ENCODE measurements at places on chromosomes 12 and 14.

DNA sequence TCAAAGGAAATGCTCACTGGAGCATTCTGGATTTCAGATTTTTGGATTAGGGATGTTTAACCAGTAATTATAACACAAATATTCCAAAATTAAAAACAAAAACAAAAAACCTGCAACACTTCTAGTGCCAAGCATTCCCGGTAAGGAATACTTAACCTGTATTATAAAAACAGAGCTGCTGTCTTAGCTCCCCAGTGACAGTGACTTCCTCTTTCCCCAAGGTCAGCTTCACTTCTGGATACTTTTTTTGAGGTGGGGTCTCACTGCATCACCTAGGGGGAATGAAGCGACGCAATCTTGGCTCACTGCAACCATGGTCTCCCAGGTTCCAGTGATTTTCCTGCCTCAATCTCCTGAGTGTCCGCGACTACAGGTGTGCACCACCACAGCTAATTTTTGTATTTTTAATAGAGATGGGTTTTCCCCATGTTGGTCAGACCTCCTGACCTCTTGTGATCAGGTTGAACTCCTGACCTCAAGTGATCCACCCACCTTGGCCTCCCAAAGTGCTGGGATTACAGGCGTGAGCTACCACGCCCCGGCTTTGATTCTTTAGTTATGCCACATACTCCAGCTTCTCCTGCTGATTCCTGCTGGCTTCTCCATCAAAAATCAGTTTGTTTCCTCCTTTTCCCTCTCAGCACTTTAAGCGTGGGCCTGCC is 15.9 kb downstream of the PPP1CC start:
- no peak for DNase-seq

DNA sequence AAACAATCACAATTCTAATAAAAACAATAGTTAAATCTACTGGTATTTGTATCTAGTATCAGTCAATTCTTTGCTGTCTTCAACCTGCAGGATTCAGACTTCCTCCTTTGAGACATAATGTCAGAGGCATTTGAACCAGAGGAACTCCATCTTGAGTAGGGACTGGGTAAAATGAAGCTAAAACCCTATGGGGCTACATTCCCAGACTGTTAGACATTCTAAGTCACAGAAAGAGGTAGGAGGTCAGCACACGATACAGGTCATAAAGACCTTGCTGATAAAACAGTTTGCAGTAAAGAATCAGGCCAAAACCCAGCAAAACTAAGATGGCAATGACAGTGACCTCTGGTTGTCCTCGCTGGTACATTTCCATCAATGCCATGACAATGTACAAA is 48.2 kb upstream of the MAP3K9 start:
- no peak for DNase-seq

DNA sequence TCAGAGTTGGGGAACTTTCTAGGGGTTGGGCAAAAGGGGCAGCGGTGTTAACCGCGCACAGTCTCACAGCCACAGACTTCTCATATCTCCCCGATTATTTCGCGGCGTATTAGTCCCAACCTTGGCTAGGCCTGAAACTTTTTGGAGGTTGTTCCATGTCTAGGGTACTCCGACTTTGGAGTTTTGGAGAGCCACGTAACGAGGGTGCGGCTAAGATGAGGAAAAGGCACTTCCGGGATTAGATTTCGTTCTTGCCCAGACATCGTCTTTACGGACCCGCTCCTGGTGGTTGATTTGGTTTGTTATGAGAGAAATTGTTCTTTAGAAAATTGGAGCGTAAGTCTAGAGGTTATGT is 513 bp downstream of the CCNK start:
- DNase-seq = no peak

DNA sequence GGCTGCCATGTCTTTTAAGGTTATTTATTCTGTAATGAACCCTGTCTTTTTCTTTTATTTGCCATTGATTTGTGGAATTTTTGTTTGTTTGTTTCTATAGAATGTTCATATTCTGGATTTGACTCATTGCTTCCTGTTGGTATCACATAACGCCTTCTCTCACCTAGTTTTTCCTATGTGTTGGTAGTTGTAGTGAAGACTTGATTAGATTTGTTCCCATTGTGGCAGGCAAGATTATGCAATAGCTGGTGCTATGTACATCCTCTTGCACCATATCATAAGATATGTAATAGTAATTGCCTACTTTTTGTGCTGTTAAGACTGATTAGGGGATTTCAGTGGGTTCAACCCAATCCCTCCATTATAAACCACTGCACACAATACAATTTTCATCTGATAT is 3.9 kb upstream of the KRT6B start:
- no peak for DNase-seq

DNA sequence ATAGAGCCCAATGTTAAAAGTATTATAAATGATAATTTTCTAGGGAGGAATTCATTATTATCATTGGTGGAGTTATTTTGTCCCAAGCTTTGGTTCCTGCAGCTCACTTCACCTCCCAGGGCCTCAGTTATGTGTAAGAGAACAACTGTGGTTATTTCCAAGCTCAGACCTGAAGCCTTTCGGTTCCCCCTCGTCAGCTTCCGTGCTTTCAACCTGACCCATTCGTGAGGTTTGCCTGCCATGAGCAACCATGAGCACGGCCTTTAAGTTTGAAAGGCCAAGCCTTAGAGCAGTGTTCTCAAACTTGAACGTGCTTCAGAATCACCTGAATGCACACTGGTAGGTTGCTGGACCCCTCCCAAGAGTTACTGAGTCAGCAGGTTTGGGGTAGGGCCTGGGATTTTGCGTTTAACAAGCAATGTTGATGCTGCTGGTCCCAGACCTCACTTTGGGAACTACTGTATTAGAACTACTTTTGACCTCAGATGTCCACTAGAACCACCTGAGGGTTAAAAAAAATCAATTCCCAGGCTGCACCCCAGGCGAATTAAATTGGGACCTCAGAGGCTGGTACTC is 133.0 kb upstream of the PRMT8 start:
- DNase-seq = no peak

GRCh38 chr12:21065845-21066244 is 65.1 kb upstream of the SLCO1B1 start:
- no peak for DNase-seq

- no peak for DNase-seq
Measured at GRCh38 chr14:79825046-79825521, 386.2 kb downstream of the DIO2 start.

GRCh38 chr14:98682726-98683125 is 589.3 kb downstream of the BCL11B start:
- no peak for DNase-seq

GRCh38 chr12:22287776-22288621 is 46.5 kb downstream of the ST8SIA1 start:
- DNase-seq = no peak

DNA sequence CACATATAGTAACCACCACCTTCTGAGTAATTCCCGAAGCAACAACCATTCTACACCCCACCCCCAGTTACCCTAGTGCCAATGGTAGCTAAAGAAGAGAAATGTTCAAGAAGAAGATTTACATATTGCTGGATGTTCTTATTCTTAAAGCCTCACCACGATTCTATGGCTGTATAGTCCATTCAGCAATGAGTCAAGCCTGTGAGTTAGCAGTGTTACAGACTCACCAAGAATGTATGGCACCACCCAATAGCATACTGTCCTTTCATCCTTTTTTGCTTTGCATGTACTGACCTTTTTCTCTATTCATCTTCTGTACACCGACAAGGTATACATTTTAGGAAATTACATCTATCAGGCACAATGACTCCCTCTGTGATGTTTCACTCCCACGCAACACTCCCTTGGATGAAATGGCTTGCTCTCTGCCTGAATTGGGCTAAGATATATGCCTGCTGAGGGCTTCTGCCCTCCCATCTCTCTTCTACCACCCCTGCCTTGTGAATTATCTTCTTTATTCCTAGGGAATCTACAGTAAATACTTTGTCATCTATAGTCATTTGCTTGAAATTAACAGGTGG is 945.8 kb downstream of the DIO2 start:
- no peak for DNase-seq

- no peak for DNase-seq
Measured at GRCh38 chr12:89024580-89024979, 327.7 kb downstream of the DUSP6 start.

DNA sequence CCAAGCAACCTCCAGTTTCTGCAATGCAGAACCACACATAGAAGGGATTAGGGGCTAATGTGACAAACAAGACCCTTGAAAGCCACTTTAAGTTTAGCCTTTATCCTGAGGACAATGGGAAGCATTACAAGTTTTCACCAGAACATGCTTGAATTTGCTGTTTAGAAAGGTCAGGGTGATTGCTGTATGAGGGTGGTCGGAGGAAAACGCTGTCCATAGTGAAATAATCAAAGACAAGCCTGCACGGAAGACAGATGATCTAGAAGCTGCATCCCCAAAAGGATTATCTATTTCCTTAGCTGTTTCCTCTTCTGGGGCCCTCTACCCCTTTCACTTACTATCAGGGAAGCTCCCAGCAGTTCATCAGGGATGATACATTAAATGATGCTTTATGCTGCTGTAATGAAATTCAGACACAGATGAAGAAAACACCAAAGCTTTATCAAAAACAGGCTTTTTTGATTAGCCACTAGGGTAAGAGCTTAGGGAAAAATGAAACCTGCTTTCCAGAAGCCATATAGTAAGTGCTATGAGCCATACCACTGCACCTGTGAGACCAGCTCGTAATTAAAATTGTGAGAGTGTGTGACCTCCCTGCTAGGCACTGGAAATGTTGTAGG is 6.5 kb downstream of the HAL start:
- DNase-seq = no peak

GRCh38 chr14:76715101-76715500 is 46.2 kb upstream of the VASH1 start:
- no peak for DNase-seq

DNA sequence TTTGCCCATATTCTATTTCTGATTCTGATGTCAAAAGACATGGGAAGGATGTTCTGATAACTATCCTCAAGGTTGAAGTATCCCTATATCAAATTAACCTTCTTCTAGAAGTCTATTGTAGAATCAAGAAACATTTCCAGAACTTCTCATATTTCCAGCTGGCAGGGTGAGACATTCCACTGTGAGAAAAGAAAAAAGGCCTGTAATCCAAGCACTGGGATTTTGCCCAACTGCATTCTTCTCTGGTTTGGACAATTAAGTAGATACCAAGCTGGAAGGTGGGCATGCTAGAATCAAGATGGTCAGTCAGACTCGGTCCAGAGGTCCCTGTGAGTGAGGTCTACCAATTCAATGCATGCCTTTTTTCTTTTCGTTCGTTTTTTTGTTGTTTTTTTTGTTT is 60.9 kb downstream of the MAP3K9 start:
- no peak for DNase-seq

DNA sequence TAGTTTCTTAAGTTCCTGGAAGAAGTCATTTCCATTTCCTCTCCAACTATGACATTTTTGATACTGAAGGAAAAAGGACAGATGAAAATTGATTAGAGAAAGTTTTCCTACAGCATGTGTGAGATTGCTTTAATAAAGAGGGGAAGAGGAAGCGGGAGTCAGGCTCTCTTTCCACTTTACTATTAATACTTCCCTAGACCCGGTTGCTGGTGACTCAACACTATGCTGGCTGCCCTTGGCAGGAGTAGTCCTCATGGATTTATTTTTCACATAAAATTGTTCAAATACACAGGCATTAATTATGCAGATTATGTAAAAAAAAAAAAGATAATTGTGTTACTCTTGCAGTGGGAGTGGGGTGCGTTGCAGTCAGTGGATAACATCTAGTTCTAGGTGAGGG is 293.4 kb downstream of the EGLN3 start:
- DNase-seq = no peak

- peak; percentile 38 for DNase-seq
Measured at GRCh38 chr12:128267651-128268378, 845 bp downstream of the TMEM132C start.

DNA sequence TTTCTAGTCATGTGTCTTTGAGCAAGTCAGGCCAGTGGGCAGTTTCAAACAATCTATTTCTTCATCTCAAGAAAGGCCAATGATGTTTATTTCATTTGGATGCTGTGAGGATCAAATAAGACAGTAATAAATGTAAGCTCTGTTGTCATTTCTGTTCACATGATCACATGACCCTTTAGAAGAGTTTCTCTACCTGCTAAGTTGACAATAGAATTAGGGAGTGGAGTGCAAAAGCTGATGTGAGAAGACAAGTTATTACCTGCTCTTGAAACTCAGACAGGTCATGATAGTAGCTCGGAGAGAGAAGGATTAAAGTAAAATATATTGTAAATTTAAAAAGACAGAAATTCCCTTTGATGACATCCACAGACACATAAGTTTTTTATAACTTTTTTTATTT is 37.3 kb upstream of the DCN start:
- DNase-seq = no peak

DNA sequence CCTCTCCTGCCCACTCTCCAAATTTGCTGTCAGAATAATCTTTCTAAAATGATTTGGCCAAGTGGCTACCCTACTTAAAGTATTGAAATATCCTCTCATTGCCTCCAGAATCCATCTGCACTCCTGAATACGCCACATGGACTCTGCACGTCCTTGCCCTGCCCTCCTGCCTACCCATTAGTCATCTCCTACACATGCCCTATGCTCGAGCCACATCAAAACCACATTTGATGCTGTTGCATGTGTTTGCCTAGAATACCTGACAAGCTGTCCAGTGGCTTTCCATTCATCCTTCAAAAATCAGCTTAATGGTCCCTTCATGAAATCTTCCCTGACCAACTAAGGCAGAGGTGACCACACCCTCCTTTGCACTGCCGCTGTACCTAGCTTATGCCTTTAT is 17.0 kb downstream of the VCPKMT start:
- no peak for DNase-seq

- no peak for DNase-seq
Measured at GRCh38 chr14:28488684-28489083, 277.9 kb upstream of the FOXG1 start.

DNA sequence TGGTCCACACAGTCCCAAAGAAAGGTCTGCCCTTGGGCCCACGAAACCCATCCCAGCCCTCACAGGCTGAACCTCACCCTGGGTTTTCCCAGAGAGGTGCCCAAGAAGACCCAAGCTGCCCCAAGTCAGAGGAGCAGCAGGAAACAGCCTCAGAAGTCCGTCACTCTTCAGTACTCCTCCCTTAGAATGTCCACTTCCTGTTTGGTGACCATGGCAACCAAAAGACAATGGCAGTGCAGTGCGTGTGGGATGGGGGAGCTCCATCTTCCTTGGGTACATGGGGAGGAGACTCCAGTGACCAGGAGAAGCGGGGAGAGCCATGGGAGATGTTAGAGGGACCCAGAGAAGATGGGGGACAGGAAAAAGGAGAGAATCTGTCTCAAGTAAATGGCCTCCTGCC is 11.3 kb downstream of the SELPLG start:
- DNase-seq = no peak

- no peak for DNase-seq
Measured at GRCh38 chr12:106601031-106601430, 18.2 kb downstream of the RFX4 start.

GRCh38 chr14:33229269-33229929 is 290.7 kb downstream of the NPAS3 start:
- DNase-seq = peak; percentile 62

GRCh38 chr14:38207377-38207735 is 348 bp upstream of the SSTR1 start:
- no peak for DNase-seq

GRCh38 chr12:113299619-113300237 is 35.2 kb downstream of the SLC8B1 start:
- no peak for DNase-seq

- no peak for DNase-seq
Measured at GRCh38 chr12:77644915-77645605, 185.6 kb upstream of the NAV3 start.

- DNase-seq = no peak
Measured at GRCh38 chr12:71472441-71472911, 32.9 kb downstream of the LGR5 start.

- DNase-seq = no peak
Measured at GRCh38 chr14:31403707-31404106, 16.6 kb downstream of the HEATR5A start.
